ENCODE measurements at places on chromosomes 1 and 21.
A peak's percentile ranks its signal among the peaks of the same experiment; 100 is the strongest.

DNA sequence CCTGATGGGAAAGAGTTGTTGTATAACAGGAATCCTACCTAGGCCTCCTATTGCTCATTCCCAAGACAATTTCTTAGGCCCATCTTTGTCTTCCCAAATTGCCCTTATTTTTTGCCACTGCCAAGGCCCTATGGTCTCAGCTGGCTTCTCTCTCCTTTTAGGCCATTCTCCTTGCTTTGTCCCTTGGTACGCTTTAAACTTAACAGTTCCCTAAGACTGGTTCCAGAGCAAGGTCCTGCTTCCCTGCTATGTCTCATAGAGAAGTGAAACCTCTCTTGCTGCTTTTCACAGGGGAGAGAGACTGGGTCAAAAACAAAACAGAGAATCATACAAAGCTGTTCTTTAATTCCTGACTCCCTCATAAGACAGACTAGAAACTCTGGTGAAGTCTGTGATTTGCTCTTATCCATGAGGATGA, 77.1 kb downstream of the XCL2 start:
- DNase-seq, result no peak

DNA sequence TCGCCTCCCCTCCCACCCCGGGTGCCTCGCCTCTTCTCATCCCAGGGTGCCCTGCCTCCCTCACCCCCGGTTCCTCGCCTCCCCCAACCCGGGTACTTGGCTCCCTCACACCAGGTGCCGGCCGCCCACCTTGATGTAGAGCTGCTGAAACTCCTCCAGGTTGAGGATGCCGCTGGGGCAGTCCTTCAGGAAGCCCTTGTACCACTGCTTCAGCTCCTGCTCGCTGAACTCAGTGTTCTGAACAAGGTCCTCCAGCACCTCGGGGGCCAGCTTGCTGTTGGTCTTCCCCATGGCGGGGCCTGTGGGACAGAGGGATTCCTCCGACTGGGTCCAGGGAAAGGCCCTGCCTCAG, 6.9 kb downstream of the HPCAL4 start:
- no peak for DNase-seq

DNA sequence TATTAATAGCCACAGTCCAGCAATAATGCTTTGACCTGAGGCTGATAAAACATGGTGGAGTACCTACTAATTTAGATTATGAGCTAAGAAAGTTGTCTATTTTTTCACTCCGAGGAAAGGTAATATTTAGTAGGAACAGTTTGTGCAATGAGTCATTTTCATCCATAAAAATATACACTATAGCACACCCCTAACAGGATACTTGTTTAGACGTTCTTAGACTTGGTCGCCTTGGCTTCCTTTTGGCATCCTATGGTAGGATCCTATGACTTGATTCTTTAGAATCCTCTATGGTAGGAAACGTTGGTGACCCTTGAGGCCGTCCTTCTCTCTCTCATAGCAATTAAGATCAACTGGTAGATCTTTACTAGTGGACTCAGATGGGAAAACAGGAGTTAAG, 81.8 kb downstream of the RGS7 start:
- no peak for DNase-seq

DNA sequence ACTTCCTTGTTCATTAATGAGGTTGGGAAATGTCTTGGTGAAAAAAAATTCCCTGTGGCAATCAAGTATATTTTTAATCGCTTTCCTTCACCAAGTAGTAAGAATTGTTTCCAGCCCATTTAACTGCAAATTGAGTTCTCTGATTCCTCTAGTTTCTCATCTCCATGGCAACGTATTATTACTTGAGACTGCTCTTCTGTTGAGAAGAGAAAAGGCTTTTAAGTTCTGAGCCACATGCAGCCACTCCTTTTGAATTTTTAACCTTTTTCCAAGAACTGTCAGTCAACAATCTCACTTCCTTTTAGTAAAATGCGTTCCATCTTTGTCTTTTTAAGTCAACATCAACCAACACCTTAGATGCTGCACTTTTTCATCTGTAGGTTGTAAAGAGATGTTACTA, 75.7 kb upstream of the KIAA1614 start:
- no peak for DNase-seq

GRCh38 chr1:216903382-216903740, 180.1 kb upstream of the ESRRG start:
- DNase-seq, result peak; percentile 62

GRCh38 chr1:85137660-85138059, 63.2 kb downstream of the SYDE2 start:
- peak; percentile 66 for DNase-seq

GRCh38 chr1:230643908-230644307, 1.6 kb downstream of the COG2 start:
- DNase-seq, result no peak

GRCh38 chr1:239232921-239233320, 153.4 kb upstream of the CHRM3 start:
- no peak for DNase-seq

DNA sequence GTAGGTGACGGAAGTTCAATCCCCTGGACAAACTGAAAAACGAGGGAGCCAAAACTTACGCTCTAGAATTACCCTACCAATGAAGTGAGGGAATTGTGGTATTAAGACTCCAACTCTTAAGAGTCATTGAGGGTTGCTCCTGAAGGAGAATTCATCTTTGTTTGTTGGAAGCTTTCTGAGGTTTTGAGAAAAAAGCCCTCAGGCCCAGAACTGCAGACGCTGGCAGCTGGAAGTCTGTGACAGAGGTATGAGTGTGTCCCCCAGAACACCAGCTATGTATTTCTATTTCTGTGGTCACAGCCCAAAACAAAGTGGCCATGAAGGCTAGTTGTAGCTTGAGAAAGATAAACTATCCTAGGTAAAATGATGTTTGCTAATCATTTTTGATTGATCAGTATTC, 438.8 kb upstream of the B3GALT2 start:
- DNase-seq, result no peak

GRCh38 chr1:244642526-244642925, 10.4 kb upstream of the DESI2 start:
- no peak for DNase-seq

- no peak for DNase-seq
Measured at GRCh38 chr1:220785166-220786056, 1.3 kb upstream of the MTARC1 start.

Measured in retinal pigment epithelial cell (primary cell).